Gastroesophageal sphincter (tissue), 4 donors: ENCODE measurements at places on chromosomes 7 and 10.

- ATAC-seq, result no peak
These were observed 18.0 kb upstream of the INPP5A start for GRCh38 chr10:132519382-132520176.

- ATAC-seq, result no peak
These were observed 457.4 kb downstream of the TCERG1L start for GRCh38 chr10:130854151-130854550.

DNA sequence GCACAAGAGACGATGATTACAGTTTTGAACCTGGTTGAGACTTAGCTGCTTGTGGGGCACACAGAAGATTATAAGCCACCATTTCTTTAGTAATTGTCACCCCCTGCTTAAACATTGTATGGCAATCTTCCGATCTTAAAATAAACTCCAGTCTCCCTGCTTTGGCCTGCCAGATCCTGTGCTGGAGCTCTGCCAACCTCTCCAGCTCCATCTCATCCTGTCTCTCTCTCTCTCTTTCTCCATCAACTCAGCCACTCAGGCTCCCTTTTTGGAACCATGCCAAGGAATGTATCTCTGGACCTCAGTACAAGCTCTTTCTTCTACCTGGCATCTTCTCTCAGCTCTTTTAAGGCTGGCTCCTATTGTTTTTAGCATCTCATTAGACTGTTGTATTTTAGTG is 1053.2 kb downstream of the REEP3 start:
- no peak for ATAC-seq

DNA sequence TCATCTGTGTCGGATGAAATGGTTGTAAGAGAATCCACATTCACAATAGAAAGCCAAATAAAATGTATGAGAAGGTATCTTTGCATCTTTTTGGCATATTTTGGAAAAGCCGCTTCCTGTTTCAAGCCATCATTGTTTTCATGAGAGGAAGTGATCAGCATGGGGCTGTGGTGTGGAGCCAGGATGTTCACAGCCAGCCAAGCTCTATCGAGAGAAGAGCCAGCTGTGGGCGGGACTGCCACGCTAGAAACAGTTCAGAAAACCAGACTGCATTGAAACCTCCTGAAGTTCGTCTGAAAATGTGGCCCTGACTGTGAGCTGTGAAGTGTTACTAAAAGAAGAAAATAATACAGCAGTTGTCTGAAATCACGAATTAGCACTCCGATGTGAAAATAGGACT is 21.2 kb upstream of the NPS start:
- no peak for ATAC-seq

DNA sequence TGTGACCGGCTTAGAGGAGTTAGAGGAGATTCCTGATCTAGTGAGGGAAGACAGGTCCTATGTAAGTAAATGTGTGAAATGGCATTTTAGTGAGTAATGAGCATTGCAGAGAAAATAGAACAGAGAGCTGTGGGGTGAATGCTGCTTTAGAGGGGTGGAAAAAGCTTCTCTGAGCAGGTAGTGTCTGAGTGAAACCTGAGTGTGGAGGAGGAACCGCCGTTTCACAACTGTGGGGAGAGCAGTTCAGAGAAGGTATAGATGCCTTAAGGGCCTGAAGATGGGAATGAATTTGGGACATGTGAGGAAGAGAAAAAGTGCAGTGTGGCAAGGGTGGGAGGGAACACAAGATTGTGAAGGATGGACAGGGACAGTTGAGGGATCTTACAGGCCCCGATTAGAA is 21.6 kb downstream of the FBH1 start:
- ATAC-seq, result no peak
